HuH-7 (cell line): ENCODE measurements at places on chromosomes 2 and 18.

- DNase-seq: no peak
Measured at GRCh38 chr2:205868773-205869333, 186.6 kb downstream of the NRP2 start.

- no peak for DNase-seq
Measured at GRCh38 chr18:10020171-10020570, 106.4 kb downstream of the VAPA start.

- no peak for DNase-seq
Measured at GRCh38 chr2:187869195-187869594, 315.0 kb upstream of the TFPI start.

- DNase-seq: no peak
Measured at GRCh38 chr2:9443526-9443925, 20.1 kb downstream of the CPSF3 start.

DNA sequence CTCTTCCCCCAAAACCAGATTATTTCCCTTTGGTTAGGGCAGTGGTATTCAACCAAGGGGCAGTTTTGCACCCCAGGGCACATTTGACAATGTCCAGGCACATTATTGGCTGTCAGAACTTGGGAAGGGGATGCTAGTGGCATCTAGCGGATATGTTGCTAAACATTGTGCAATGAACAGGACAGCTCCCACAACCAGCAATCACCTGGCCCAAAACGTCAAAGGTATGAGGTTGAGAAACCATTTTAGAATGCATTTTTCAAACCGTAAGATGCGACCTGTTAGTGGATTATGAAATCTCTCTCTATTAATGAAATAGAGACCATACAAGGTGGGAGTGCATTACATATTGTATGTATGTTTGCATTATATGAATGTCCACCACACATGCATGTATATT is 54.2 kb downstream of the CD8B2 start:
- DNase-seq: no peak

DNA sequence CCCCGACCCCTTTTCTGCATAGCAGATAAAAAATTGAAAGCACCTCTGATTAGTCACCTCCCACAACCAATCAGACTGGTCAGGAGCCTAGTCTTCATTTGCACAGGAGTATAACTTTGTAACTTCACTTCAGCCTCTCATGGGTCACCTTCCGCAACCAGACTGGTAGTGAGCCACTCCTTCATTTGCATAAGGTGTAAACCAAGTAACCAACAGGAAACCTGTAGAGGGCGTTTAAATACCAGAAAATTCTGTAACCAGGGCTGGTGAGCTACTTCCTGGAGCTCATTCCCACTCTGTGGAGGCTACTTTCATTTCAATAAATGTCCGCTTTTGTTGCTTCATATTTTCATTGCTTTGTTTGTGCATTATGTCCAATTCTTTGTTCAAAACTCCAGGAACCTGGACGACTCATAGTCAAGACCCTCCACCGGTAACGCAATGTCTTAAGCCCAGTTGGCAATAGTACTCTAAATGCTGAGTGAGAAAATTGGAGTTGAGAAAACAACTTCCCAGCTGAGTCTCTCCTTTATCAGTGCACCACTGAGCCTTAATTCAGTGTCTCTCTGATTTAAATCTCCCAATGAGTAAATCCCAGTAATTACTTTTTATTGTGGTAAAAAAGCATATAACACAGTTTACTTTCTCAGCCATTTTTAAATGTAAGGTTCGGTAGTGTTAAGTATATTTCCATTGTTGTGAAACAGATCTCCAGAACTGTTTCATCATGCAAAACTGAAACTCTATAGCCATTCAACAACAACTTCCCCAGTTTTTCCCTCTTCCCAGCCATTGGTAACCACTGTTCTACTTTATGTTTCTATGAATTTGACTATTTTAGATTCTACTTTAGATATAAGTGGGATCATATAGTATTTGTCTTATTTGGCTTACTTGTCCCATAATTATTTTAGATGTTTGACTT is 392.7 kb upstream of the SLC8A1 start:
- peak; percentile 1 for DNase-seq

DNA sequence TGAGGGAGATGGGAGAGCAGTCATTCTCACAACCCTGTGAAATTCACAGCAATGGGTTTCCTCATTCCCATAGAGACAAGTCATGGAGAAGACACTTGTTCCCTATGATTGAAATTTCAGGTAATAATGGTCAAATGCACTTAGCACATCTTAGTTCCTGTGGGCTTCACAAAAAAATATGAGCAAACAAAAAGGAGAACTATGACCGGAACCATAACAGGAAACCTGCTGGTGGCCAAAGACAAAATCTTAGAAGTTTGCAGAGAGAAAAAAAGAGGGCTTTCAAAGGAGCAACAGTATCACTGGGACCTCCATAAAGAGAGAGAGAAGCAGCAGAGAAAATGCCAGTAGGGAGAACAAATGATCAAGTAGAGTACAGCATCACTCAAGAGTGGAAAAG is 138.9 kb upstream of the APCDD1 start:
- DNase-seq: no peak

DNA sequence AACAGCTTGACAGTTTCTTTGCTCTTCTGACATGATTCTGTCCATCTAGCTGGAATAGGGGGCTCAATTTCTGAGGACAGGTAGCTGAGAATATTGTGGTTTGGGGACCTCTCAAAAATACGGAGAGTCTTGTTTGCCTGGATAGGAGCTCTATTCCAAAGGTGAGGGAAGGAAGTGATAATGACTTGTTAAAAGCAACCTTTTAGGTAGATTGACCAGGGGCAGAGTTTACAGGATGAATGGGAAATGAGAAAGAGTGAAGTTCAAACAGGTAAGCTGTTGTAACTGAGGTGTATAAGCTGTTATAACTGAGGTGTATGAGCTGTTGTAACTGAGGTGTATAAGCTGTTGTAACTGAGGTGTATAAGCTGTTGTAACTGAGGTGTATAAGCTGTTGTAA is 25.1 kb downstream of the PARD3B start:
- no peak for DNase-seq

- no peak for DNase-seq
Measured at GRCh38 chr2:64402876-64403275, 51.1 kb upstream of the LGALSL start.

GRCh38 chr2:71226096-71226964 is 573 bp downstream of the PAIP2B start:
- peak; percentile 34 for DNase-seq

- DNase-seq: no peak
Measured at GRCh38 chr2:26989156-26989555, 18.7 kb downstream of the MAPRE3 start.
